ENCODE measurements at places on chromosomes 3 and 15.

DNA sequence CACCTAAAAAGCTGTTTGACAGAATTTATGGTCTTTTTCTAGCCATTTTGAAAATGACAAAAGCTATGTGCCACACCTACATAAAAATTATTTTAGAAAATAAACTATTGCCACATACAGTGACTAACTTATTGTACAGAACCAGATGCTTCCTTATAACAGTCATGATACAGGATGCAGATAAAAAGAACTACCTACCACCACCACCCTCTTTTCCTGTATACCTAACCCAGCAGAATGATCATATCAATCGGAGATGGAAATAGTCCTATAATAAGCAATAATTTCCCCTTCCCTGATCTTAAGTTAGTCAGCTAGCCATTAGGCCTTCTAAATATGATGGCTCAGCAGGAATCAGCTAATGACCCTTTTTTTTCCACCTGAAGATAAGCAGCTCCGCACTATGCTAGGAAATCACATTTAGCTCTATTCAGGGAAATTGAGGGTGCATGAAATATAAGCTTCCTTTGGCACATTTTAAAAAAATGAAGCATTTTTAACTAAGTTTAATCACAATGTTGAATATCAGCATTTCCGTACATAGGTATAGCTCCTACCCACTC, 155.5 kb upstream of the SETMAR start:
- DNase-seq, result no peak

DNA sequence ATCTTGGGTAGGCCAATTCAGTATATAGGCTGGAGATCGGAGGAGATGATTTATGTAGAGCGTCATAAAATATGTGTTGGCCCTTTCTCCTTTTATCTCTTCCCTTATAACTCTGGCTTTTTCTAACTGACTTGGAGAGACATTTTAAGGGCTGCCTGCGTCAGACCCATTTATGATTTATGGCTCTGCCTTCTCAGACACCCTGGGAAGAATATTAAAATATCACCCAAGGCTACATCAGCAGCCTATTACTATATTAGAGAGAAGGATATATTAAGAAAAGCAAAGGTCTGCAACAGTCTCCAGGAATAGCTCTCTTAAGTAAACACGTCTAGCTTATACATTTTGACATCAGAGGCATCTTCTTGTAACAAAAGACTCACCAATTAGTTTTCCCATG, 179.4 kb downstream of the SV2B start:
- no peak for DNase-seq

- DNase-seq, result peak; percentile 26
Observed at GRCh38 chr3:13110678-13111116, 37.5 kb upstream of the IQSEC1 start.

DNA sequence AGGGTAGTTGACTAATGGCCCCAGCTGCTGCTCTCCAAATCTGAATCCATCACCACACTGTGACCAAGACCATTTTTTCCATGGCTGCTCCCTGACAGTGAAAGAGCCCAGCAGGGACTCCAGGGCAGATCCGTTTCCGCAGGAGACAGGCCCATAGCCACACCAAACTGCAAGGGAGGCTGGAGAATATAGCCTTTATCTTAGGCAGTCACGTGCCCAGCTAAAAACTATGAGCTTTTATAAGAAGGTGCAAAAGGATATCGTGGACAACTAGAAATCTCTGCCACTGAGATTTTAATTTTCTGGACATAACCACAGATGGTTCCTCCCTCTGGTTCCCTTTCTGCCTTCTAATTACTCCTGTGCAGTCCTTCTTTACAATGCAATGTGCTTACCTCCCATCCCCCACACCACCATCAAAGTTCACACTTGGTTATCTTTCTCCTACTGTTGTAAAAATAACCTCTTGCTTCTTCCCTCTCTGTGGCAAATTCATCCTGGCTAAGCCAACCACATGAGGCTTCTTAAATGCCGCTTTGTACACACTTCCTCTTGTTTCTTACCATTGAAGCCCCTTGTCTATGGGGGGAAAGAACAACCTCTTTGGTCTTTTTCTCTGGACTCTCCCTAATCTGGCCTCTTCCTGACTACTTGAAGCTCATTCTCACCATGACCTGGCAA, 233.7 kb downstream of the SHQ1 start:
- no peak for DNase-seq

GRCh38 chr3:56119575-56120349, 348.5 kb downstream of the ERC2 start:
- DNase-seq, result peak; percentile 60

DNA sequence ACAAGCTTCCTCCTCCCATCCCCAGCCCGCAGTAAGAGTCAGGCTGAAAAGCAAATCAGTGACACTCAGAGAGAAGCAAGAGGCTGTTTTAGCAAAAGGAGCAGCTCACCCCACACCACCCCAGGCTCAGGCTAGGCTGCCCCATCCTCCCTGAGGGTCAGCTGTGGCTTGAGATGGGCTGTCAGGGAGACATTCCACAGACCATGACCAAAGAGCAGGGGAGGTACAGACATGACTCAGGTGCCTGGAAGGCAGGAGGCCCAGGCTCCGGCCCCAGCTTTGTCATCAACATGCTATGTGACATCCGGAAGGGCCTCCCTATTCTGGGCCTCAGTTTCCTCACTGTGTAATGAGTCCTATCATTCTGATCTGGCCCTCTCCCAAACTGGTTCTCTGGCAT, 24.7 kb downstream of the HCN4 start:
- no peak for DNase-seq

- peak; percentile 72 for DNase-seq
Observed at GRCh38 chr15:68543165-68544008, 35.4 kb upstream of the CORO2B start.

- no peak for DNase-seq
Observed at GRCh38 chr3:156160647-156161046, 40.3 kb downstream of the KCNAB1 start.

- DNase-seq, result no peak
Observed at GRCh38 chr15:43329217-43329959, 985 bp downstream of the LCMT2 start.

- DNase-seq, result no peak
Observed at GRCh38 chr15:68177742-68178141, 27.4 kb downstream of the CALML4 start.

GRCh38 chr3:28949580-28949979, 331.3 kb upstream of the RBMS3 start:
- no peak for DNase-seq

- no peak for DNase-seq
Observed at GRCh38 chr3:25456723-25457670, 28.9 kb downstream of the RARB start.

DNA sequence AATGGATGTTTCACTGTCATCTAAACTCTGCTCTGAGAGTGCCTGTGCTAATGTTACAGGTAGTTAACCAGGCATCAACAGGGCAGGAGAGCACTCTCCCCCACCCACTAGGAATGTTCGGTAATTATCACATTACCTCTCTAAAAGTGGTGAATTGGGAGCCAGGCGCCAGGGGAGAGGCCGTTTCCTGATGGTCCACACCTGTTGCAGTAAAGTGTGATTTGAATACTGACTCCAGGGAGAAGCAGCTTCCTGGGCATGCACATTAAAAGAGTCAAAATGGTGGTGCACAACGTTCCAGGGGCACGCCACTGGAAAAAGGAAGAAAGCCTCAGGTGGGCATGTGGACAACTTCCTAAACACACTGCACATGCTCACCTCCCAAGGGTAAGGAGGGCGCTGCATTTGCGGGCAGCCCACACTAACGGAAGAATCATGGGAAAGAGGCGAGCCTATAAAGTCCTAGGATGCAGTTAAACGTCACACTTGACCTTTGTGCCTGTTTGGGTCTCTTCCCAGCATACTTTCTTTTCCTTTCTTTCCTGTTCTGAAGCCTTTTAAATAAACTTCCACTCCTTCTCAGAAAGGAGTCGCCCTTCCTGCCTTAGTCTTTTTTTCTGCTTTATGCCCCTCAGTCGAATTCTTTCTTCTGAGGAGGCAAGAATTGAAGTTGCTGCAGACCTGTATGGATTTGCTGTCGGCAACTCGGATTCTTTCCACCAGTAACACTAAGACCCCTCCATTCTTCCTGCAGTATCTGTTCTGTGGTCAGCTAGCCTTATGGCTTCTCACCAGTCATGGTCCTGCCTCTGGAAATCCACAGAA, 28.9 kb upstream of the GPD1L start:
- no peak for DNase-seq

DNA sequence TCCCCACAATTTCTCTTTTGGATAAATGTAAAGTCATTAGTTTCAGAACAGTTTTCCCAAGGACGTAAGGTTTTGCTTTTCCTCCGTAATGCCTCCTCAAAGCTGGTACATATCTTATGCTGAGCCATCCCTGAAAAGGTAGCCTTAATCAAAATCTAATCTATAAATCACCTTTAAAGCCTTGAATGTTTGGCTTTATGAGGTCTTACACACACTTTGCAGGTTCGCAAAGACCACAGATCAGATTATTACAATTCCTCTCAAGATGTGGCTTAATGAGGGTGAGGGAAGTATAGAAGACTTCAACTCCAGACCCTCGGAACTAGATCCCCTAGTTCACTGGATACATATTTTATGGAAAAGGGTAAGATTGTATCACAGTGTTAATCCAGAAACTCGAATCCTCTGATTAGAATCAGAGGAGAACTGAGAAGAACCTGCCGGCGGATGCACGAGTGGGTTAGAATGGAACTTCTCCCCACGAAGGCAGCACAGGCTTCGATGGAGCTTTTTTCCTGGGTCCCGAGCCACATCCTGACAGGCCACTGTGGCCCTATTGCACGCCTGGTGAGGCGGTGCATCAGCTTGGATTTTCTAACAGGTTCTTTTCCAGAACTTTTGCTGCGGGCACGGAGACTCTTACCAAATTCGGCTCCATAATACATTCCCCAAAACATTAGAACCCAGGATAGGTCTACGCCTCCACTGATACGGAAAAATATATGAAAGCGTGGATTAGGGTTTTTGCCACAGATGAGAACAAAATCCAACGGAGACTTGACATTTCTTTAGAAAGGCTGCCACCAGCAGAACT, 1.2 kb downstream of the CTXND1 start:
- no peak for DNase-seq

DNA sequence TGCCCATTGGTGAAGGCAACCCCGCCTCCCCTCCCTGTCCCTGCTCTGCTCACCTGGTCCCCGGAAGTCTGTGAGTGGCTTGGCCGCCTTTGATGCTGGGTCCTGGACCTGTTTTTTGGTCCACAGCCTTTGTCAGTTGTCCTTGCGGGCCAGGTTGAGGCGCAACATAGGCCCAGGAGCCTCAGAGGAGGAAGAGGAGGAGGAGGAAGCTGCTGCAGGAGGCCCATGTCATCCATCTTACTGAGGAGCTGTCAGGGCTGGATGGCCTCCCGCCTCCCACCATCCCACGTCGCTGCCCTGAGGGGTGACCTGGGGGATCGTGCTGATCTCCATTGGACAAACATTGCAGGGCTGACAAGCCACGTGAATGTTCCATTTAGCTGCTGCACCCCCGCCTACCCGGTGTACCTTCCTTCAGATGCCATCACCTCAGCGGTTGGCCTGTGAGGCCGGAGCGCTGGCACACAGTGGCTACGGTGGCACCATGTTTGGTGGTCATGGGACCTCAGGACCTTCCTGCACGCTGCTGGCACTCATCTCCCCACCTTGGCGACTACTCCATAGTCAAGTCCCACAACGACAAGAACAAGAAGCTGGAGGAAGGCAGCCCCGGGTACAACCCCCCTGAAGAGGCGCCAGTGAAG, 106.3 kb downstream of the SMAD6 start:
- DNase-seq, result no peak

GRCh38 chr3:107855710-107856109, 235.1 kb downstream of the CD47 start:
- no peak for DNase-seq

- no peak for DNase-seq
Observed at GRCh38 chr15:58924327-58924726, 9.2 kb downstream of the SLTM start.

DNA sequence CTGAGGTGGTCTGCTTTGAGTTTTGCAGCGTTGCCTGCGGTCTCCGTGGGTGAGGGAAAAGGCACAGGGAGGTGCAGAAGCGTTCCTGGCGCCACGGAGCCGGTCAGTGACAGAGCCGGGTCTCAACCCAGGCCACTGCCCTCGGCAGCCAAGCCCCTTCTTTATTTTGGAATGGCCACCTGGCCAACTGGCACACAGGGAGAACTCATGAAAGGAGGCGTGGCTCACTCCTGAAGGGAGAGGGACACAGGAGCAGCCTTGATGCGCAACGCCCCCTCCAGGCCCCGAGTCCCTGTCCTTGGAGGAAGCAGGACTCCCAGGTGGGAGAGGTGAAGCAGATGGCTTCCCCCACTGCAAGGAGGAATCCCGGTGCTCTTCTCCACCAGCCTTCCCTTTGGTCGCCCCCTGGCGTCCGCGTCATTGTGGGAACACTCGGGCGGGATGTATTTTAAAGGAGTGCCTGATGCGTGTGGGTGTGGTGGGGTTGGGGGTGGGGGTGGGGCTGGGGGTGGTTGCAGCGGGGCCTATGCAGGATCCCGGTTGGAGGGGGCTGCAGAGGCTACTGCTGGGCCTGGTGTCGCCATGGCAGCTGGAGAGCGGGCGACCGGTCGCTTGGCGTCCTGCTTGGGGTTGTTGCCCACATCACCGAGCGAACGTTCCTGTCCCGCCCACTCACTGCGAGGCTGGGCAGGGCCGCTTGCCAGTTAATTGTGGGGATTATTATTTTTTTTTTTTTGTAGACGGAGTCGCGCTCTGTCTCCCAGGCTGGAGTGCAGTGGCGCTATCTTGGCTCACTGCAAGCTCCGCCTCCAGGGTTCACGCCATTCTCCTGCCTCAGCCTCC, 32.6 kb downstream of the APBA2 start:
- no peak for DNase-seq

DNA sequence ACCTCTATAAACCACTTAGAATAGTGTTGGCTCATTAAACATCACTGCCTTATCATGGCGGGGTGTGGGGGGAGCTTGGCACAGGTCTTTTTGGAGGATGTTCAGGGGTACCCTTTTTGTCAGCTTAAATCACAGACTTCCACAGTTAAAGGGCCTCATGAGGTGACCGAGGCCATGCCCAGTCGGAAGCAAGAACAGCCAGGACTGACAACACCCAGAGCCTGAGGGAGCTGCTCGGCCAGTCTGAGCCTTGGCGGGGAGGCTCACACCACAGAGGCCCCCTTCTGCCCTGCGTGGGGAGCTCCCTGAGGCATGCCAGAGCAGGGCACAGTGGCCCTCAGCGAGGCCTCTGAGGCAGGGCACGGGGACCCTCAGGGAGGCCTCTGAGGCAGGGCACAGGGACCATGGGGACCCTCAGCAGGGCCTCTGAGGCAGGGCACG, 49.5 kb downstream of the UMPS start:
- DNase-seq, result no peak

DNA sequence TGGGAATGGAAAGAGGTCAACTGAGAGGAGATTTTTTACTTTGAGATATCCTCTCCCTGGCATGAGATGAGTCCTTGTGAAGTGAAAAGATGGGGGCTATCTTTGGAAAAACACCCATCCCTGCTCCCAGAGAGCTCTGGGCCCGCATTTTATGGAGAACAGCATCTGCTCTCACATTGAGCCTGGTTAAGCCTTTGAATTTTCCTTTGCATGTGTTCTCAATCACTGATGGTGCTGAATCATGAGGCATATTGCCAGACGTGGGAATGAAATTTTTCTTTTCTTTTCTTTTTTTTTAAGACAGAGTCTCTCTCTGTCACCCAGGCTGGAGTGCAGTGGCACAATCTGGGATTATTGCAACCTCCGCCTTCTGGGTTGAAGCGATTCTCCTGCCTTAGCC, 24.4 kb downstream of the TMEM45A start:
- peak; percentile 79 for DNase-seq

Data from GM04504 (cell line).